ENCODE measurements at places on chromosomes 3 and 15.

DNA sequence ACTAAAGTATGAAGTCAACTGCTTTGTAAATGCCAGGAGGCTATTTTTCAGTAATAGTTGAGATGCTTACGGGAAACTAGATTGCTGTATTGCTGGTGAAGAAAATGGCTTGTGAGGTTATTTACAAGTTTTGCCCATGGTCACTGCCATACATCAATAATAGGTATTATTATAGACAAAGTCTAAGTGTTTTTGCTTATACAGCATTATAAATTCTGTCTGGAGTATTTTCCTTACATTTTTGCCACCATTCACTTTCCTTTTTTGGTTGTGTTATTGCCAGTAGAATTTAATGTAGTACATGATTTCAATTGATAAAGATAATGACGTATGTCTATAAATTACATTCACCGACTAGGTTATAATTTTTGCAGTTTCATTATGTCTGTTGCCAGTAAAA is 114.2 kb downstream of the CDIN1 start:
- no peak for DNase-seq

DNA sequence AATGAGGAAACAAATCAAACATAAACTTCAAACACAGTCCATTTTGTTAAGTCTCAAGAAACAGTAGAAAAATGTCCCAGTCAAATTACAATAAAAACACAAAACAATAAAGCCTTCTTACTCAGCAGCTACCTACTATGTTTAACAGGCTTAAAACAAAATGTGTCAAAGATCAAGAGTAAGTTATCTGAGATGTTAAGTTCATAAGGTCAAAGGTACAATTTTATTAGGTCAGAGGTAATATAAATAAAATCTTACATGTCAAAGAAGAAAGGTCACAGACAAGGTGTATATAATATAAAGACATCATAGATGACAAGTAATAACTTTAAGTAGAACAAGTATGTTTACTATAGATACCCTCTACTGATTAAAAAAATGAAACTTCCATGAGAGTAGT is 208.3 kb downstream of the SCAPER start:
- DNase-seq, result no peak

DNA sequence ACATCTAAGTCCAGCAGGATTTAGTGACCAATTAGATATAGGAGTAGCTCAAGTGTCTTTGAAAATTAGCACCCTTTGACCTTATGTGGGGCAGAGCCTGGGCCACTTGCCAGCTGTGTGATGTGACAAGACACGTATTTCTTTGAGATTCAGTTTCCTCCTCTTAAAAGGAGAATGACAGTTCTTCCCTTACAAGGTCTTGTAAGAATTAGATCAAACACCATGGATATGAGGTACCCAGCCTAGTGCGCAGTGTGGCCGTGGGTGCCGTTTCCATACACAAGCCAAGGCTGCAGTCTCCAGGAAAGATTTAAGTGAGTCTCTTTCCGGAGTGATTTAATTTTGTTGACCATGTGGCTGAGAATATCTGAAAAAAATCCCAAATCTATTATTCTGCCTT is 46.3 kb downstream of the ARHGAP31 start:
- DNase-seq, result no peak

- no peak for DNase-seq
These were observed 24.2 kb upstream of the BNC1 start for GRCh38 chr15:83308671-83309070.

DNA sequence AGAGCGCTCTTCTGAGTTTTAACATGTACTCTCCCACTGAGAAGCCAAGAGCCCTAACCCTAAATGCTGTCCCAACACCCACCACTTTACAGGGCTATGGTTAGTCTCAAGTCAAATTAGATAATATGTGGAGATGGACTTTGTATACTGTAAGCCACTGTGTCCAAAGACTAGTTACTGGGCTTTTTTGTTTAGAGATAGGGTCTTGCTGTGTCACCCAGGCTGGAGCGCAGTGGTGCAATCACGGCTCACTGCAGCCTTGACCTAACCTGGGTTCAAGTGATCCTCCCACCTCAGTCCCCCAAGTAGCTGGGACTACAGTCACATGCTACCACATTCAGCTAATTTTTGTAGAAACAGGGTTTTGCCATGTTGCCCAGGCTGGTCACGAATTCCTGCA is 23.2 kb downstream of the ZNF445 start:
- no peak for DNase-seq

DNA sequence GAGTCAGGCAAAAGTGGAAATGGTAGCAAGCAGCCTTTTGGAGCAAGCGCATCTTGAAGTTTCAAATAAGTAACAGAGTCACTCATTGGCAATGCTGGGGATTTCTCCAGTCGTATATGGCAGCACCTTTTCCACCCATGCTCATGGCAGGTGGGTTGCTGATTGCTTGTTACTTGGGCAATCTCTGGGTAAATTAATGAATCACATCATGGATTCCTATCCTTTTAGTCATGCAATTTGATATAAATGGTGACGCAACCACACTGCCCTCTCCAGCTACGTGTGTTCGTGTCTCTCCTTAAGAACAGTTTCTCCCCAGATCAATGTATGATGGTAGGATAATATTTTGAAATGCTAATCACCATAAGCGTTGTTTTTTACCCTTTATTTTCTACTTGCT is 339.9 kb upstream of the KCNH8 start:
- DNase-seq, result no peak

DNA sequence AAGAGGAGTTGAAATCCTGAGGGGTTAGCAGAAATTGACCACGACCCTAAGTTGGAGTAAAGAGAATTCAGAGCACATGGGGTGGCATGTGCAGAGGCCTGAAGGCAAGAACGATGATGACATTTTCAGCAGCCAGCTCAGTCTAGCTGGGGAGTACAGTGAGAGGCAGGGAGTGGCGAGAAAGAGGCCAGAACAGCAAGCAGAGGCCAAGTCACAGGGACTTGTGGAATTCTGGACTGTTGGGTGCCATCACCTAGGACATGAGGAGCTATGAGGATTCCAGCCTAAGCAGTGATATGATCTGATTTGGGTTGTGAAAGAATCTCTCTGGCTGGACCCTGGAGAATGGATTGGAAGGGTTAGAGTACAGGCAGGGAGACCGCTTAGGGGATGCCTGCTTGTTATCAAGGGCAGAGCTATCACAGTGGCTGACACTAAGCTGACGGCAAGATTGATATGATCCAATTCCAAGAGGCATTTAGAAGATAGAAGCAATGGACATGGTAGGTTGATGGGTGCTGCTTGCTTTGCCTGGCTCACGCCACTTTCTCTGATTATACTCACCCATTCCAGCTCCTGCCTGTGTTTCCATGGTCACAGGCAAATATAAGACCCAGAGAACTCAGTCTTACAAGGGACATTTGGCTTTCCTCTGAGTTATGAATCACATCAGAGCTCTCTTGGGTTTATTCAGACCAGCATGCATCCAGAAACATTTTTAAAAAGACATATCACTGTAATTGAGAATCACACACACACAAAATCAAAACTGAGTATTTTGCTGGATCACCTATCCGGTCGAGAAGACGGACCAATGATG is 66.4 kb downstream of the LRTM1 start:
- DNase-seq, result peak; percentile 28

DNA sequence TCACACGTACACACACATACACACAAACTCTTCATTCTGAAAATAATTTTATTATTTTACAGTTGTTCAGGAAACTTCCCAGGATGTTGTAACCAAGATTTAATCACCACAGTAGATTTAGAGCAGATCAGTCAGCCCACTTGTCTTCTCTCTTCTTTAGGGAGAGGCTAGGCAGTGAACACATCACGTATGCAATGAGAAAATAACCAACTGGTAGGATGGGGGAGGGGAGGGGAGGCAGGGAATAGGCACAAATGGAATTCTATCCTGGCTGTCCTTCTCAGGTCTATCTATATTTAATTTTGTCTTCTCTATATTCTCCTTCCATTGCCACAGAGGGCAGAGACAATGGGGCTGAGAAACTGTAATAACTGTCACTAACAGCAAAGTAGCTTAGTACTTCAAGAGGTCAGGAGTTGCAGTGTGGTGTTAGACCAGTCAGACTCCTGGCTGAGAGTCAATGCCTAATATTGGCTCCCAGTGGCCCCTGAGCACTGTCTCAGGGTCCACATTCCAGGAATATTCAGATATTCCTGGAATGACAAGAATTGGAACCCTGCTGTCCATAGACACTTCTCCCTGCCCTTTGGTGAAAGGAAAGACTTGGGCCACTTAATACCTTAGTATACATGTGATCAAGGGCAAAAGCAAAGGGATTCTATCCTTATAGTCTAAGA is 2.6 kb upstream of the HCLS1 start:
- no peak for DNase-seq
